ENCODE measurements at places on chromosomes 6 and 20.

DNA sequence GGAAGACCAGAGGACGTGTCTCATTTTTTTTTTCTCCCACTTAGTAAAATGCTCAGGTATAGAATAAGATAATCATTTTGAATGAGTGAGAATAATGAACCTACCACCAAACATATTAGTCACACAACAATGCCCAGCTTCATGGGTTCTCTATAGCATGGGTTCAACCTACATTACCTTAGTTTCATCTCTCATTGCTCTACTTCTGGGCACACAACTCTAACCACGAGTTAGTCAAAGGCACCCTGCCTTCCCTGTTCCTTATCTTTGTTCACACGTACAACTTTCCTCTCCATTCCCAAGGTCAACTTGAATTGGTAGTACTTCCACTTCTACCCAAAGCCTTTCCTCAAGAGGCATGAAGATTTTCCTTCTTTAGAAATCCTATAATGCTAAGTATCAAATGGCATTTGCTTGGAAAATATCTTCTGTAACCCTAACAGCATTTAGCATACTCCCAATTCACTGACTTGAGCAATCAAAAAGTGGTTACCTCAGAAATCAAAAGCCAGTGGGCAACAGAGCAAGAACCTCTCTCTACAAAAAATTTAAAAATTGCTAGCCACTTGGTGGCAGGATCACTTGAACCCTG, 20.9 kb downstream of the DEK start:
- DNase-seq: no peak

GRCh38 chr6:42320762-42321161, 103.1 kb upstream of the MRPS10 start:
- DNase-seq: no peak

GRCh38 chr20:35180266-35180665, 8.4 kb downstream of the PROCR start:
- DNase-seq: no peak

- DNase-seq: no peak
Measured at GRCh38 chr6:46191961-46192360, 21.2 kb upstream of the ENPP5 start.

GRCh38 chr6:123118811-123119210, 122.8 kb downstream of the CLVS2 start:
- no peak for DNase-seq

GRCh38 chr6:142786476-142786875, 158.5 kb downstream of the HIVEP2 start:
- no peak for DNase-seq

DNA sequence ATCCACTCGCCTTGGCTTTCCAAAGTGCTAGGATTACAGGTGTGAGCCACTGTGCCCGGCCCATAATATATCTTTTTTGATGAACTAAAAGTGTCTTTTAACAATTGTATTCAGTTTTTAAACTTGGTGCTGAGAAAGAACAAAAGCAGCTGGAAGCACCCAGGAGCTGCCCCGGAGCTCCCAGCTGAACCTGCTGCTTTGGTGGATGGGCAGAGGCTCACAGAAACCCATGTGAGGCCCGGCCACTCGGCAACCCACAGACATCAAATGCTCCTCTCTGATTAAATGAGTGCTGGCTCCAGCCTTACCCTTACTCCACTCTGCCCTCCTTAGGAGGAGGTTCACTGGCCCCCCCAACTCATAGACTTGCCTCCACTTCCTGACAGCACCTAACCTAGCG, 59.4 kb upstream of the FRMD1 start:
- DNase-seq: peak; percentile 26

DNA sequence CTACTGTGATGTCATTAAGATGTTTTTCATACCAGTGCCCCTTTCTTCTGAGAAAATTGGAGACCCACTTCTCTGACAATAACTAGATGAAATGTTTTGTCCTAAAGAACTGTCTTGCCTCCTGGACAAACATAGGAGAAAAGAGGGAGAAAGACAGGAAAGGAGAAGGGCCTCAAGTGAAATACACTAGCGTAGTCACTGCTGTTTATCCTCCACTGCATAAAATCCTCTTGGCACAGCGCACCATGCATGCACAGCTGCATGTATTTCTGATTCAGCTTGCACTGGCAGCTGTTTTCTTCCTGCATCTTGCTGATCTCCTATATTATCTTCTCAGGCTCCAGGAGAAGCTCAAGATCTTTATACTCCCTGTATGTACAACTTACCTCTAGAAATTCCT, 158.0 kb upstream of the BMP5 start:
- DNase-seq: peak; percentile 54

- DNase-seq: no peak
Measured at GRCh38 chr6:37168163-37168758, 1.7 kb upstream of the PIM1 start.

DNA sequence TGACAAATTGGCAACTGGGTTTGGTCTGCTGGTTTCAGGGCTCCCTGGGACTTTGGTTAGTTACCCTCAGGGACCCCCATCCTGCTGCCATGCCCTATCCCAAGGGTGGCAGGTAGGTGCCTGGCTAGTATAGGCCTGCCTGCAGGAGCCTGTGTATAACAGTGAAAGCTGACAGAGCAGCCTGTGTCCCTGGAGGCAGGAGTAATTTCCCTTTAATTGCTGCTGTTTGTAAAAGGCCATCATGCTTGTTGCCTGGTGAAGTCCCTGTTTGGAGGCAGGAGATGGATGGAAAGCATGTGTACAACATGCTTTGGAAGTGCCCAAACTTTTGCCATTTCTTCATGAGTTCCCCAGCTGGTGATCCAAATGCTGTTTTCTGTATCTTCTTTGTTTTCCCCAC, 30.1 kb downstream of the CMTR1 start:
- no peak for DNase-seq

DNA sequence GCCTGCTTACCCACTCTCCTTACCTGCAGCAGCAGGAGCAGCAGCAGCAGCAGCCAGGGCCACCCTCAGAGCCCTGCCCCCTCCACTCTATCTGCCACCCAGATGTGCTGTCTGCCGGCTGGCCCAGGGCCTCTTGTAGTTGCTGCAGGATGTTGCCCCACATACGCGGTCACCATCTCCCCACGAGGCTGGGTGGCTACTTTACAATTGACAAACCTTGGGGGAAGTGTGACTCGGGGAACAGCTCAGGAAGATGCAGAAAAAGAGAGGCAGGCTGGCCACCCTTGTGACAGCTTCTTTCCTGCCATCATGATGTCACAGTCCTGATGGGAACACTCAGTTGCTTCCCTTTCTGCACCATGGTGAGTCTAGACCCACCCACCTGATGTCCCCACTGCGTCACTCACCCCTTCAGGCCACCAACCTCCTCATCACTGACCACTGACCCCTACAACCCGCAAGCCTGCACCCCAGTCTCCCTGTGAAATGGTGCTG, 14.5 kb downstream of the TREM1 start:
- DNase-seq: no peak

- no peak for DNase-seq
Measured at GRCh38 chr6:33714385-33715040, 3.0 kb upstream of the UQCC2 start.

GRCh38 chr20:47785854-47786764, 828 bp upstream of the SULF2 start:
- DNase-seq: peak; percentile 89

GRCh38 chr6:162220876-162221275, 506.7 kb downstream of the PRKN start:
- DNase-seq: no peak

GRCh38 chr6:32181148-32181702, 2.8 kb downstream of the AGER start:
- no peak for DNase-seq

- no peak for DNase-seq
Measured at GRCh38 chr6:47811443-47811842, 29.6 kb downstream of the OPN5 start.

- no peak for DNase-seq
Measured at GRCh38 chr6:37006793-37007339, 1.4 kb downstream of the FGD2 start.

- DNase-seq: no peak
Measured at GRCh38 chr6:43520097-43520496, 3.2 kb downstream of the POLR1C start.

- DNase-seq: no peak
Measured at GRCh38 chr20:63850689-63851547, 10.4 kb upstream of the ABHD16B start.

- DNase-seq: no peak
Measured at GRCh38 chr6:126063512-126064146, 77.3 kb downstream of the TRMT11 start.

GRCh38 chr6:151387175-151387970, 4.0 kb downstream of the ZBTB2 start:
- DNase-seq: no peak

DNA sequence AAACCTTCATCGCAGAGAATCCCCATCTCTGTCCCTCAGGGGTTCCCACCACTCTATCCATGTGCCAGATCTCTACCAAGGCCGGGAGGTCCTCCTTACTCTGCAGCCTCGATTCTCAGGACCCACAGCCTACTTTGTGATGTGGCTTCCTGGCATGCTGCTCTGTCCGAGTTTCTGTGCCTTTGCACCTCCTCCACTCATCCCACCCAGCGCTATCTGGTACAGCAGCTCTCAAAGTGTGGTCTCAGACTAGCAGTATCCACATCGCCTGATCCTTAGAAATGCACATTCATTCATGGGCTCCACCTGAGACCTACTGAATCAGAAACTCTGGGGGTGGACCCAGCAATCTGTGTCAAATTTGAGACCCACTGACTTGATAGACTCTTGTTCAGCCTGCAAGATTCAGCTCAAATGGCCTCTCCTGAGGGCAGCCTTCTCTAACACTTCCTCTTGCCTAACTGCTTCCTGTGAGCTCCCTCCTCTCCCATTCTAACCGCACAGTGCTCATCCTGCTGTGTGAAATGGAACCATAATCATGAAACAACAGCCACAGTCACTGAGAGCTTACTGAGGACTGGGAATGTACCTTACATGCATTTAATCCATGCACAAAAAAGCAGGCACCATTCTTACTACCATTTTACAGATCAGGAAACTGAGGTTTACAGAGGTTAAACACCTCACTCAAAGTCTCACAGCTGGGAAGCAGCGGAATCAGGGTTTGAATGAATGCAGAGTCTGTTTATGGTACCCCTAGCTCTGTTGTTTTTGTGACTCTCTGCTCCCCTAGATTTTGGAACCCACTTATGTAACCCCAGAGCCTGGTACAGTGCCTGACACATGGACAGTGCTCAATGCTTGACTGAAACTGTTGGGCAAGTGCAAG, 69.4 kb downstream of the JPH2 start:
- no peak for DNase-seq

GRCh38 chr6:36350681-36351571, 14.2 kb upstream of the BNIP5 start:
- DNase-seq: no peak

DNA sequence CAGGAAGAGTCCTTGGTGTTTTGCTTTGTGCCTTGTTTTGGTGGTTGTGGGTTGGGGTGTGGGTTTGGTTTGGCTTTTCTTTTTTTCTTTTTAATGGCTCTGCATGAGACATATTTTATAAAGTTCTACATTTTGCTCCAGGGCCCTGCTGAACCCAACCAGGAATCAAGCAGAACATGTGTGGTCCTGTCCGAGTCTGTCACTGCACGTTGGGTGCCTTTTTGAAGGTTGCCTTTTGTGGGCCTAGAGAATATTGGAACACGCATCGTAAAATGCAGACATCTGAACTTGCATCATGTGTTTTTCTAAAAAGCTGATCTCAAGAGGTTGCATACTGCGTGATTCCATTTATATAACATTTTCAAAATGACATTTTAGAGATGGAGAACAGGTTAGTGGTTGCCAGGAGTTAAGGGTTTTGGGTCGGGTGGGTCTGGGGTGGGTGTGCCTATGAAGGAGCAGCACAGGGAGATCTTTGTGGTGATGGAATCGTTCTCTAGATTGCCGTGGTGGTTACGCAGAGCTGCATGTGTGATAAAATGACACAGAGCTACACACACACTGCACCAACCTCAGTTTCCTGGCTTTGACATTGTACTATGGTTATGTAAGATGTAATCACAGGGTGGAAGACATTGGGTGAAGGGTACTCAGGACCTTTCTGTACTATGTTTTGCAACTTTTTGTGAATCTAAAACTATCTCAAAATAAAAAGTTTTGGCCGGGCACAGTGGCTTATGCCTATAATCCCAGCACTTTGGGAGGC, 80.2 kb downstream of the EYA2 start:
- DNase-seq: no peak

- DNase-seq: no peak
Measured at GRCh38 chr20:62618611-62619529, 23.4 kb upstream of the SLCO4A1 start.

DNA sequence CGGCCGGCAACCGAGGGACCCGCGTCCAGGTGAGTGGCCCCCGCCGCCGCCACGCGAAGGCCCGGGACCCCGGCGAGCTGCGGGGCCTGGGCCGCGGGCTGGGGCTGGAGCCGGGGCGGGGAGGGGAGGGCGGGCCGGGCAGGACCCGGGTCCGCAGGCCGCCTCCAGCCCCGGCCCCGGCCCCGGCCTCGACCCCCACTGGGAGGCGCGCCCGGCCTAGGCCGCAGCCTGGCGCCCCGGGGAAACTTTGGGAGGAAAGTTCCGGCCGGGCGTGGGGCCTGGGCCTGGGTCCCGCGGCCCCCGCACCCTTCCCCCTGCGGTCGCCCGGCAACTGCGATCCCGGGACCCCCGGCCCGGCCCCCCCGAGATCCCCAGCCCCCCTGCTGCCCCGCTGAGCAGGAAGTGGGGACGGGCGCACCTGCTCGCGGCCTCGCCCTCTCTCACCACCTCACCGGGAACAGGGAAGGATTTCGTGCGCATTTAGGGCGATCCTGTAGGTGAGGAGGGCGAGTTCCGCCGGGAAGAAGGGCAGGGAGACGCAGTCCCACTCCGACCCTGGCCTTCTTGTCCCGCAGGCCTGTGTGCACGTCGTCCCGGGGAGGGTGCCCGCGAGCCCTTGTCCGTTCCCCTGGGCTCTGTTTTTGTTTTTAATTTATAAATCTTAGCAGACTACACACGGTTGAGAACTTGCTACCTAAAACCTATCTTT, 402 bp downstream of the OSBPL2 start:
- no peak for DNase-seq

GRCh38 chr6:63097222-63097621, 114.0 kb upstream of the FKBP1C start:
- DNase-seq: no peak

DNA sequence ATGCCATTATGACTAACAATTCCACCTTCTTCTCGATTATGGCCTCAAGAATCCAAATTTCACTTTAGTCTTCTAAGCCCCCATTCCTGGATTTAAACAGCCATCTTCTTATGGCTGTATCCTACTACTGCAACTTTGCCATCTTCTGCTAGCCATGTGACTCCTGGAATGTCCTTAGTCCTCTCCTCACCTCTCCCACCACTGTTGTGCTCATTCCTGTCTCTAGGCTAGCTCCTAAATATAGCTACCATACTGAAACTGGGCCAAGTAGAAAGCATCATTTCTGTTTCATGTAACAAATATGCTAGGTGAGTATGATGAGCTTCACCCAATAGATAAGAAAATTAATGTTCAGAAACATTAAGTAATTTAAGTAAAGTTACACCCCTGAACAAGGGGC, 313.1 kb downstream of the CLVS2 start:
- DNase-seq: no peak

Measured in right forelimb (tissue), 1 donor.